ENCODE measurements at places on chromosomes 13 and 19. TPM values are rescaled to one million over a fixed set of nuclear protein-coding genes. Genes with fewer than 3 reads are reported as not detected.

DNA sequence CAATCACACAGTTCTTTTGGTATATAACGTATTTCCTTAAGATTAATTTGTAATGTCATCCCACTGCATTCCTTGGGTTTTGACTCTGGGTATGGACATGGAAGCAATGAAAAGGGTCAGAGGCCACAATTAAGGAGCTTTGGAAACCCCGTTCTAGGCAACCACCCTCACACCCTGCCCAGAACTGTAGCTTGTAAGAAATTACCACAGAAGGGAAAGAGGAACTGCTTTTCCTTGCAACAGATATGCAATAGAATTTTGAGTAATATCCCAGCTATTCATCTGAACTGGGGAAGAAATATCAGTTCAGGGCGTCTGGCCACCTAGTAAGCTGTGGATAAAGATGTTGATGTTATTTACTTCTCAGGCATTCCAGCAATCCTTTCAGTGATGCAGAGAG, 985 bp upstream of the CLC start:
- H3K36me3 ChIP-seq: no peaks in the 10 kb centered on the region
- no peak overlapping the region for H3K4me3 ChIP-seq
- H3K27me3 ChIP-seq: peaks cover 84% of the 10 kb centered on the region

DNA sequence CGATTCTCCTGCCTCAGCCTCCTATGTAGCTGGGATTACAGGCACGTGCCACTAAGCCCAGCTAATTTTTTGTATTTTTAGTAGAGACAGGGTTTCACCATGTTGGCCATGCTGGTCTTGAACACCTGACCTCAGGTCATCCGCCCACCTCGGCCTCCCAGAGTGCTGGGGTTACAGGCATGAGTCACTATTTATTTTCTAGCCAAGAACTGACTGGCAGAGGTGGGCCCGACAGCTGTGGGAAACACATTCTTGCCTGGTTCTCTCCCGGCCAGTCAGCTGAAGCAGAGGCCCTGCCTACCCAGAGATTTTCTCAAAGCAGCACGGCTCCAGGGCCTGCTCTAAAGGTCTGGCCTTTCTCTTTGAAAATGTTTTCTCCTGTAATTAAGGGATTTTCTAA, 108.0 kb downstream of the KCTD15 start:
- peak; percentile 68 for DNase-seq
- no peaks in the 10 kb centered on the region for H3K4me1 ChIP-seq
- H3K4me3 ChIP-seq: no peak overlapping the region

DNA sequence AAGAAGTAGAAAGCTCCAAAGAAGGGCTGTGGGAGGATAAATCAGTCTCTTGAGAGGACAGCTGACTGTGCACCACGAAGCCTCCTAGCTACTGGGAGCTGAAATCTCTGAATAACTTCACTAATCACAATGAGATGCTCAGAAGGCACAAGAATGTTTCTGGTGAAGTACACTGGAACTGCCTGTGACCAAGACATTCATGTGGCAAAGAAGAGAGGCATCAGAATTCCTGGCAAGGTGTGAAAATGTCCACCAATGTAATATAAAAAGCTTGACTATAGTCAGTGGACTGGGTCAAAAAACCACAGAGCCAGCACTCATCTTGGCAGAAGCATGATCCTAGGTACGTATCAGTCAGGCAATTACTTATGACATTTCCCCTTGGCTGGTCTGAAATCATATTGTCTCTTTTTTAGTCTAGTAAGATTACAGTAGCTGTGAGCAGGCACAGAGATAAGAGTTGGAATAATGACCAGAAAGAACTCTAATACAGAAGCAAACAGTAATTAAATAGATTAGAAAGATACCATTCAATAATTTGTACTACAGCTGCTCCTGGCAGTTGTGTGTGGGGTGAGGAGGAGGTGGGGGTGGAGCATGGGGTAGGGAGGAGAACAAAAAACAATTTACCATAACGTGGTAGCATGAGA, 434.7 kb downstream of the DIAPH3 start:
- DNase-seq: no peak
- no peak overlapping the region for H3K27ac ChIP-seq
- H3K4me3 ChIP-seq: no peak overlapping the region
- no peaks in the 10 kb centered on the region for H3K27me3 ChIP-seq
- H3K36me3 ChIP-seq: no peaks in the 10 kb centered on the region

Gene VSIG10L
- 0.74 TPM for total RNA-seq

Data from MCF 10A (cell line).